A549 treated with GW870086 at 1 μM for 4 hours (cell line): ENCODE measurements at places on chromosomes 3 and 15. TPM values are rescaled to one million over a fixed set of nuclear protein-coding genes. Genes with fewer than 3 reads are reported as not detected.

PLSCR5 gene
- total RNA-seq: not detected in 5 replicates

PARP15 gene
- total RNA-seq: not detected in 5 replicates

PLSCR2 gene
- not detected in 5 replicates for total RNA-seq

CNTN4 gene
- total RNA-seq: not detected in 5 replicates

SERPINI2 gene
- not detected in 5 replicates for total RNA-seq
